ENCODE measurements at places on chromosomes 5 and 9. TPM values are rescaled to one million over a fixed set of nuclear protein-coding genes. Genes with fewer than 3 reads are reported as not detected.

The SLC6A3 gene
- 0.76 TPM for polyA plus RNA-seq

The CDC14B gene
- polyA plus RNA-seq, result 11.9 TPM

The S1PR3 gene
- polyA plus RNA-seq, result 2.1 TPM

The PLPP7 gene
- 2.0 TPM for polyA plus RNA-seq

GRCh38 chr5:54062958-54063357 is 247.4 kb downstream of the ARL15 start:
- DNase-seq, result no peak

Data from GM23338 (cell line).